Large intestine (tissue), 12 donors: ENCODE measurements at places on chromosomes 6 and 20. TPM values are rescaled to one million over a fixed set of nuclear protein-coding genes. Genes with fewer than 3 reads are reported as not detected.
A peak's percentile ranks its signal among the peaks of the same experiment; 100 is the strongest.

DNA sequence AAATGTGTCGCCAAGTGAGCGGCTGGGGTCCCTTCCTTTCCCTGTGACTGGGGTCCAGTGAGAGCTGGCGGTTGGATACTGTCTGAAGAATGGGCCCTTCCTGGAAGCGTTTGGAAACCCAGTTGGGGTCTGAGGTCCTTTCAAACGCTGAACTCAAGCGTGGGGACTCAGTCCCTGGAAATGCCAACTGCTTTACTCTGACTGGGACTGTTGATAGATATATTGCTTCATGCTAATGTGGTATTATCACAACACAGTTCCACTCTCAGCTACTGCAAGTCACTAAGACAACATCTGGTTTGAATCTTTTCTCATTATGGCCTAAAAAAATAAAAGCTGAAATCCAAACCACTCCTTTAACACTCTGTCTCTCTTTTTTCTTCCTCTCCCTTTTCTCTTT lies 23.7 kb upstream of the PSMF1 start:
- DNase-seq = no peak

DNA sequence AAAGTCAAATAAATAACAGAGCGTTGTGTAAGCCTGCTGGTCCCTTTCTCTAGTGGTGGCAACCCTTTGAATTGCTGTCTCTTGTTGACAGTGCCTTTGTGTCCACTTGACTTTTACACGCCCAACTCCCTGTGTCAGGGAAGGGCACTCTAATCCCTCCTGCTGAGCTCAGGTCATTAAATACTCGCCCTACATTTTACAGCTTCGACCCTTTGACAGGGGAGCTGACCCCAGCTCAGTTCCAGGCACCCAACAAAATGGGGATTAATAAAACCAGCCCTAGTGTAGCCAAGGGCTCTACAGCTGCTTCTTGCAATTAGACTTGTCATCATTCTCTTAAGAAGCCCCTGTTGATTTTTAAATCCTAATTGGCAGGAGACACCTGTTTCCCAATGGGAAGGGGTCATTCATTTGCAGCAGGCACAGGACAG lies 308.2 kb downstream of the EYA4 start:
- no peak for DNase-seq

- DNase-seq = no peak
These were observed 641 bp downstream of the SF3B5 start for GRCh38 chr6:144094731-144095133.

GRCh38 chr20:6388671-6389197 lies 265.9 kb upstream of the FERMT1 start:
- DNase-seq = no peak

DNA sequence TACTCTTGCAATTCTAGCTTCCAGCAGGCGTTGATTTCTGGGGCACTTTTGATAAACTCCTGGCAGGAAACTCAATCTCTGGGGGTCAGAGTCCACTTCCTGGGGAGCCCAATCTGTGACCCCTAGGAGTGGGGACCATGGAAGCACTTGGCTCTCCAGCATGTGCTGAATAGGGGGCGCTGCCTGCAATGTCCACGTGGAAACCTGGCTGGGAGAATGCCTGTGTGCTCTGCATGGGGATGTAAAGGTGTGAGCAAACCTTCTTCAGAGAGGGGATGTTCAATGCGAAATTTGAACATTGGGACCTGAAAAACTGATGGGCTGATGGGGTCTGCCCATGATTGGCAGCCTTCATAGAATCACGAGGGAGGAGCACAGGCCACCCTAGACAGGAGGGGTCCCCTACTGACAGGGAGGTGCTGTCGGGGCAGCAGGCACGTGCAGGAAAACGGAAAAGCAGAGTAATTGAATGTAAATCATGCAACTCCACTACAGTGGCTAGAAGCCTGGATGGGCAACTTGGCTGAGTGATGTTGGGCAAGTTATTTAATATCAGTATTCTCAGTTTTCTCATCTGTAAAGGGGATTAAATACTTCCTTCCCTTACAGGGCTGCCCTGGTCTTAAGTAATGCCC lies 47.8 kb downstream of the CEP43 start:
- DNase-seq = peak; percentile 12

DNA sequence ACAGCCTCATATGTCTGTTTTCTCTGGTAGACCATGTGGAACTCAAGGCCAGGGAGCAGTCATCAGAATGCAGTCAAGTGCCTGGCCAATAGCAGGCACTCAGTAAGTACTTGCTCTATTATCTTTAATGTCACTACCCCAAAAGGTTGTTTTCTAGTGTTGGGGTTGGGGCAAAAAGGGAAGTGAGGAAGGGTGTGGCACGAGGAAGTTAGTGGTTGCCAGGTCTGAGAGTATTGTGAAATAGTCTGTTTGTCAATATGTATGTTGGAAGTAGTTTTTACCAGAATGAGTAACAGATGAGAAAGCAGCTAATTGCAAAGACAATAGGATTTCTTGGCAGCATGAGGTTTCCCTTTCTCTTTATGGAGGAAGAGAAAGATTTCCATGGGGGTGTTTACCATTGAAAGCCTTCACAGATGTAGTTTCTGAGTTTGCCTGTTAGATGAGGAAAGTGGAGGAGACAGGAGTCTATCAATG lies 59.5 kb upstream of the ARMH2 start:
- no peak for DNase-seq

The ZGPAT gene
- polyA plus RNA-seq = 20.1 TPM

- no peak for DNase-seq
These were observed 19.9 kb downstream of the GLYATL3 start for GRCh38 chr6:49519660-49520059.

DNA sequence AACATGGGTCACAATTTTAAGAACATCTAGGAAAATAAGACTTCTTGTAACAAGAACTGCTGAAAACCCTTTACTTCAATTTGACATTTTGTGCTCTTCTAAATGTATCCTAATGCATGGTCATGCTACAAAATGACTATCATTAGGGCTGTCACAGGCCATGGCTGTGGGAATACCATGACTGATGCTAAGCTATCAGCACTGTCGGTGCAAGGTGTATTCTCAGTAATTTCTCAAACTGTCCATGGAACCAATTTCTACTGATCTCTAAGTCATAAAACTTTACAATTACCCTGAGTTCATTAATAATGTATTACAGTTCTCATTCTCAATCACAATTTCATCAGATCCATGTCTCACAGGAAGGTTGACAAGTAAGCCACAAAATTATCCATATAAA lies 625.3 kb downstream of the EYS start:
- no peak for DNase-seq

- DNase-seq = no peak
These were observed 41.7 kb downstream of the RNF24 start for GRCh38 chr20:3973705-3974104.

GRCh38 chr6:14046476-14047068 lies 71.0 kb upstream of the CD83 start:
- peak; percentile 47 for DNase-seq

DNA sequence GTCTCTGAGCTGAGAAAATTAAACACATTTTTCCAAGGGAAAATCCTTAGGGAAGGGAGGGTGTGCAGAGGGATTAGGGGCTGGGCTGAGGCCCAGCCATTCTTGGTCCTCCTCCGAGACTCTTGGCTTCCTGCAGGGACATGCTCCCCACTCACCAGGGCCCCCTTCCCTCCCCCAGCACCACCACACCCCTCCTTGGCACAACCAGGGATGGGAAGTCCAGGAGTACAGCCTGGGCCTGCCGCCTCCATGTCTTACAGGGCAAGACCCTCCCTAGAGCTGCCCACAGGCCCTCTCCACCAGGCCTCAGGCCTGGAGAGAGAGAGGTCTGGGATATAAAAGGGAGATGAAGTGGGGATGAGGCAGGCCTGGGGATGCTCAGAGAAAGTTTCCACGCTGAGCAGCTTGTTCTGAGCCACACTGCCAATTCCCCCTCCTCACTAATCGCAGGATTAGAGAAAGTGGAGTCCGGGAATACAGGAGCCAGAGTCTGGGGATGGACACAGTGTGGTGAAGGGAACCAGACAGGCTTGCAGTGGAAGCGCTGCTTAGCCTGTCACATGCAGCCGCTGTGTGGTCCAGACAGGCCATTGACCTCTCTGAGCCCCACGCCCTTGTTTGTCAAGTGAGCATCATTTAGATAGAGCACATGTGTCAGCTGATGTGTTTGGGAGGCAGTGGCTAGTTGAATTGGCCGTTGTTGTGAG lies 105.5 kb downstream of the MRPL14 start:
- no peak for DNase-seq

DNA sequence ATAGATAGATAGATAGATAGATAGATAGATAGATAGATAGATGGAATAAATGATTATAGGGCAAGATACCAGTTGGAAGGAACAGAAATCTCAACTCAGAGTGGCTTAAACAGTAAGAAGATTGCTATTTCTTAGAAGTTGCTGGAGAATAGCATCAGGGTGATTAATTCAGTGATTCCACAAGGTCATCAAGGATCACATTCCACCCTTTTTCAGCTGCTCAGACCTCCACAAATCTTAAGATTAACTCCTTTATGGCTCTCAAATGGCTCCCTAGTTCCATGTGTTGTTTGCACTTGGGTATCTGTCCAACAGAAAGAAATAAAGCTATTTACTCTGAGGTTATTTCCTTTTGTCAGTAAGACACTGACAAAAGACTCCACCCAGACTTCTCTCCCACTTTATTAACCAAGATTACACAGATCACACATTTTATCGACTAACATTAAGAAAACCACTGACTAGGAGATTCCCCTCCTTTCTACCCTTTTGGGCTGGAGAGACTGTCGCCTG lies 68.3 kb upstream of the KIF16B start:
- no peak for DNase-seq

The CALHM6 gene
- polyA plus RNA-seq = 7.8 TPM

GRCh38 chr6:90397047-90397446 lies 100.4 kb upstream of the BACH2 start:
- peak; percentile 14 for DNase-seq

The HLA-DRB5 gene
- 20.4 TPM for polyA plus RNA-seq

DNA sequence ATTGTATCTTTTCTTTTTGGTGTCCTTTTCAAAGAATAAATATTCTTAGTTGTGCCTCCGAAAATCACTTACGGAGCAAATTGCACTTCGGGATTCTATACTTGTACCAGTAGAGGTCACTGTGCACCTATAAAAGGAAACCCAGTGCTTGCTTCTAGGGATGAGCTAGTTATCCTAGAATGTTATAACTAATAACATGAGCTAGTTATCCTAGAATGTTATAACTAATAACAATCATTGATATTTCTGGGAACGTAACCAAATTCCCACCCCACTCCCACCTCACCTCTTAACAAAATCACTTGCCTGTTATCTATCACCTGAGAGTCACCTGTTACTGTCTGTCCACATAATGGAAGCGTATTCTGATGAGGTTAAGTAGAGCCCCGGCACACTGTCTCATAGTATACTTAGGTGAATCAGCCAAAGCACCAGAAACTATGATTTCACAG lies 126.9 kb upstream of the TIAM2 start:
- DNase-seq = peak; percentile 50

DNA sequence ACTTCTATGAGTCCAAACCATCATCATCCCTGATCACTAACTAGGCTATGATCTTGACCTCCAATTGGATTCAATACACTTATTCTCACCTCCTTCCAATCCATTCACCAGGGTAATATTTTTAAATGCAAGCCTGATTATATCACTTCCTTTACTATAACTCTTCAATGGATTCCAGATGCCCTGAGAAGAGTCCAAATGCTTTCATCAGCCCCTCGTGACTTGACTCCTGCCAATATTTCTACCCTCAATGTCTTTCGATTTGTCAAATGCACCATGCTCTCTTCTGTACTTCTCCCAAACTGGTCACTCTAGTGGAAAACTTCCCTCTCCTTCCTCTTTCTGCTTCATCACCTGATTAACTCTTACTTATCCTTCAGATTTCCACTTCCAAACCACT lies 70.8 kb downstream of the CD164 start:
- DNase-seq = no peak

- DNase-seq = no peak
These were observed 372.0 kb downstream of the PREX1 start for GRCh38 chr20:48455651-48456365.

- DNase-seq = no peak
These were observed 241.7 kb downstream of the ATXN1 start for GRCh38 chr6:16519265-16520242.

DNA sequence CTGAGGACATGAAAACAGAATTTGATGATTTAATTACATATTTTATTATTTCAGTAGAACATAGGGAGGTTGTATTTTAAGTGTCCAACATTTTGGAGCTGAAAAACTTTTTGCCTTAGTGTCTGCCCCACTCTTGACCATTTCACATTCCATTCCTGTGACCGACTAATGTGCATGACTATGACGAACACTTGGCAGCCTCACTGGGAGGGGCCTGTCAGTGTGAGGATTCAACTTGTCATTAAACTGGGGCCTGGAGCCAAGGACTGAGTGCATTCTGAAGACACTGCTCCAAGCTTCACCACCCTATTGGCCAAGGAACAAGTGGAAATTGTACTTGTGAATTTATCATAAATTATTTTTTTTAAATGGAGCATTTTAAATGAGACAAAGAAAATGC lies 661.3 kb downstream of the BCKDHB start:
- no peak for DNase-seq

GRCh38 chr6:56899311-56899710 lies 55.6 kb upstream of the BEND6 start:
- no peak for DNase-seq

- DNase-seq = no peak
These were observed 192.3 kb downstream of the C6orf118 start for GRCh38 chr6:165117121-165117520.

GRCh38 chr6:33589392-33589730 lies 9.3 kb upstream of the BAK1 start:
- no peak for DNase-seq

DNA sequence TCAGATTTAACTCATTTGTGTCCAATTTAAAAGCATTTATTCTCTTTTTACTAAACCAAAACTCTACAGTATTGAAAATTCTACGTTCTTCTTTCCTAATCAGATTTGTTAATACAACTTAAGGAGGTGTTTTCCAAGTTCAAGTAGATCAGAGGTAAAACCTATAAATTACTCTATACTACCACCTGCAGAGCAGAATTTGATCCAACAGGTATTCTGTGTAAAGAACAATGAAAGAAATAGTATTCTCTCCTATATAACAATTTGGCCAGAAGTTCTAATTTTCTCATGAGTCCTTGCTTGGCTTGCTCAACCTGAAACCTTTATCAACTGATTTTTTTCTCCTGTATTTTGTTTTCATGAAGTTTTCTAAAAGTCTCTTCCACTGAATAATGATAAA lies 28.5 kb upstream of the DST start:
- DNase-seq = no peak

- peak; percentile 90 for DNase-seq
These were observed 291.9 kb upstream of the PRDM1 start for GRCh38 chr6:105794239-105794638.

The BMP2 gene
- 15.2 TPM for polyA plus RNA-seq

The PRDM13 gene
- 0.03 TPM for polyA plus RNA-seq

GRCh38 chr6:46638650-46639049 lies 14.0 kb downstream of the CYP39A1 start:
- DNase-seq = no peak

The KIAA0408 gene
- polyA plus RNA-seq = 11.2 TPM

The CYP24A1 gene
- not detected for polyA plus RNA-seq

The EPPIN gene
- polyA plus RNA-seq = not detected

The TRAPPC3L gene
- 0.18 TPM for polyA plus RNA-seq
